ENCODE measurements at places on chromosomes 13 and 19. TPM values are rescaled to one million over a fixed set of nuclear protein-coding genes. Genes with fewer than 3 reads are reported as not detected.

- DNase-seq = no peak
- H3K4me1 ChIP-seq = peaks cover 1% of the 10 kb centered on the region
- no peak overlapping the region for H3K27ac ChIP-seq
Observed at GRCh38 chr13:106649495-106649894, 81.6 kb upstream of the ARGLU1 start.

GRCh38 chr19:4267101-4267900, 11.8 kb upstream of the SHD start:
- no peaks in the 10 kb centered on the region for H3K27me3 ChIP-seq
- no peak overlapping the region for H3K4me3 ChIP-seq
- H3K27ac ChIP-seq = peak overlapping the region; percentile 53
- peaks cover 21% of the 10 kb centered on the region for H3K36me3 ChIP-seq

DNA sequence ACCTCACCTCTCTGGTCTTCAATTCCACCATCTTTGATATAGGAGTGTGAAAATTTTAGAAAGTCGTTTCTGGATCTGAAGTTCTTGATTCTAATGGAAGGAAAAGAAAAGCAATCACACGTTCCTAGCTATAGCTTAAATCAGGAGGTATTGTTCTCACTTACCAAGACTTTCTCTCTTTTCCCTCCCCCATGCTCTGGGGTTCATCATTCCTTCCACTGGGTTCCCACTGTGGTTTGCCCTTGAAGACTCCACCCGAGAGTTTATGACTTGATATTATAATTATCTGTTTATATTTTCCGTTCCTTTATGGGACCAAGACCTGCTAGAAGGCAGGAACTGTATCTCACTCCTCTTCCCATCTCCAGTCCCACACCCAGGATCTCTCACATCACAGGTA, 76.6 kb downstream of the AKAP11 start:
- peaks cover 2% of the 10 kb centered on the region for H3K36me3 ChIP-seq
- peaks cover 17% of the 10 kb centered on the region for H3K4me1 ChIP-seq
- no peak for DNase-seq
- no peak overlapping the region for H3K27ac ChIP-seq
- no peaks in the 10 kb centered on the region for H3K27me3 ChIP-seq
- no peak overlapping the region for H3K4me3 ChIP-seq

The C3 gene
- 2.0 TPM for total RNA-seq

All from activated naive CD8-positive, alpha-beta T cell treated with anti-CD3 and anti-CD28 coated beads, Interleukin-2, amount 10 ng/mL, durations not matched to agents 7 days and 5 days (primary cell).